ENCODE measurements at places on chromosomes 16 and 17.

- DNase-seq, result no peak
Measured at GRCh38 chr17:37255432-37255831, 120.4 kb upstream of the C17orf78 start.

GRCh38 chr17:28053725-28054124, 11.2 kb downstream of the NLK start:
- DNase-seq, result no peak

- no peak for DNase-seq
Measured at GRCh38 chr17:1834380-1835149, 4.8 kb downstream of the RPA1 start.

DNA sequence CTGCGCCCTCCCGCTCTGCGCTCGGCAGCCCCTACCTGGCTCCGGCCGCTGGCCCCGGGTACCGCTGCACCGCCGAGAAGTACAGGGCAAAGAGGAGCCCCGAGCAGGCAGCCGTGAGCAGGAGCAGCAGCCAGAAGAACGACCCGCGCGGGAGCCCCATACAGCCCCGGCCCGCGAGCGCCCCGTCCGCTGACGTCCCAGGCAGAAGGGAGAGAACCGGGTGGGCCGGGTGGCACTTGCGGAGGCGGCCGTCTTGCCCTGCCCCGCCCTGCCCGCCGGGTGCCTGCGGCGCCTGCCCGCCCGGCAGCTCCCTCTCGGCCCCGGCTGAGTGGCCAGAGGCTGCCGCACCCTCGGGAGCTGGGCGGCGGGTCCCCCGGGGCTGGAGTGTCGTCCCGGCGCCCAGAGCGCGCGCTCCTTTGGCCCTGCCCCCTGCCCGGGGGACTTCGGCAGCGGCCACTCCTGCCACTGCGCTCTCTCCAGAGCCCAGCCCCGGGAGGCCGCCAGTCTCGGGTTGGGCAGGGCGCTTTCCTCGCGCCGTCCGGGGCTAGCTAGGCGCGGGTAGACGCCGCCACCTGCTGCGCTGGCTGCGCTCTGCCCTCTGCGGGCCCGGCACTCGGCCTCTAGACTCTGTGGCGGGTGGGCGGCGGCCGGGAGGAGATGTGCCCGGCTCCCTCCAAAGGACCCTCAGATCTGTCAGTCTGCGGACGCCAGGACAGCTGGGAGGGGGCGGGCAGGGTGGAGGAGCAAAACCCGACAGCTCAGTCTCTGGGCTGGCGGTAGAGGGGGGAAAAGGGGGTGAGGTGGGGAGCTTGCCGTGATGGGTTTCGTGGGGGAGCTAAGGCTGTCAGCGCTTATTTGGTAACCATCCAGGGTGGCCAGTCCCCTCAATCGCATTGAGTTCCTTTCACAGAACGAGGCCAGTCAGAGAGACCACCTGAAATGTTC, at the start of gene ST6GALNAC2:
TSS of gene ST6GALNAC2 (minus strand) at position 212 of the 945 bp plus-strand sequence. CDS start at position 160, 52 bp downstream.
- no peak for DNase-seq

DNA sequence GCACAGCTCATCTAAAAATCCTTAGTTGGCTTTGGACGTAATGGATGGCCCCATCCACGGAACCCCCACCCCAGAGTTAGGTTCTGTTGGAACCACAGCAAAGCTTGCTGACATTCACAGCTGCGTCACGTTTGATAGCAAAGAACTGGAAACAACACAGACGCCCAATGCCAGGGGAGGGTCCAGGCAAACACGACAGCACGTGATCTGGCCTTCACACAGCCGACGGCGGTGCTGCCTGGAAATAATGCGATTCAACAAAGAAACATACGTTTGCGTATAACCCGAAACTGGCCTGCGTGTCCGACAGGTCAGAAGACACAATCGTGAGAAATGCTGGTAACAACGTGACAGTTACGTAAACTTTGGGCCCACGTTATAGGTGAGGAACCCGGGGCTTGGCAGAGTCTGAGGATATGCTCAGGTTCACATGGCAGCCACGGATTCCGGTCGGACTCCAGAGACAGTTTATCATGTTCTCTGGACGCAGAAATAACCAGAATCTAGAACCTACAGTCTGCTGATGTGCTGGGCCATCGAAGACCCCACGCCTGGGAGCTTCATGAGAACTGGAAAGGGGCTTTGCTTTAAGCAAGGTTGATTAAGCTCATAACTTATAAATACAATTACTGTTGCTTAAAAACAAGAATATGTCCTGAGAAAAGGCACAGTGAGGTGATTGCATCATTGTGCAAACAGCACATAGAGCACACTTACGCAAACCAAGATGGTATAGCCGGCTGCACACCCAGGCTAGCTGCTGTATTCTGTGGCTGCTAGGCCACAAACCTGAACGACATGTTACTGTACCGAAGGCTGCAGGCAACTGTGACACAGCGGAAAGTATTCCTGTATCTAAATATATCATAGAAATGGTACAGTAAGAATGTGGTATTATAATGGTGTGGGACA, 70.4 kb downstream of the RPH3AL start:
- DNase-seq, result no peak

GRCh38 chr17:45745601-45746494, 38.3 kb upstream of the CRHR1 start:
- DNase-seq, result no peak

DNA sequence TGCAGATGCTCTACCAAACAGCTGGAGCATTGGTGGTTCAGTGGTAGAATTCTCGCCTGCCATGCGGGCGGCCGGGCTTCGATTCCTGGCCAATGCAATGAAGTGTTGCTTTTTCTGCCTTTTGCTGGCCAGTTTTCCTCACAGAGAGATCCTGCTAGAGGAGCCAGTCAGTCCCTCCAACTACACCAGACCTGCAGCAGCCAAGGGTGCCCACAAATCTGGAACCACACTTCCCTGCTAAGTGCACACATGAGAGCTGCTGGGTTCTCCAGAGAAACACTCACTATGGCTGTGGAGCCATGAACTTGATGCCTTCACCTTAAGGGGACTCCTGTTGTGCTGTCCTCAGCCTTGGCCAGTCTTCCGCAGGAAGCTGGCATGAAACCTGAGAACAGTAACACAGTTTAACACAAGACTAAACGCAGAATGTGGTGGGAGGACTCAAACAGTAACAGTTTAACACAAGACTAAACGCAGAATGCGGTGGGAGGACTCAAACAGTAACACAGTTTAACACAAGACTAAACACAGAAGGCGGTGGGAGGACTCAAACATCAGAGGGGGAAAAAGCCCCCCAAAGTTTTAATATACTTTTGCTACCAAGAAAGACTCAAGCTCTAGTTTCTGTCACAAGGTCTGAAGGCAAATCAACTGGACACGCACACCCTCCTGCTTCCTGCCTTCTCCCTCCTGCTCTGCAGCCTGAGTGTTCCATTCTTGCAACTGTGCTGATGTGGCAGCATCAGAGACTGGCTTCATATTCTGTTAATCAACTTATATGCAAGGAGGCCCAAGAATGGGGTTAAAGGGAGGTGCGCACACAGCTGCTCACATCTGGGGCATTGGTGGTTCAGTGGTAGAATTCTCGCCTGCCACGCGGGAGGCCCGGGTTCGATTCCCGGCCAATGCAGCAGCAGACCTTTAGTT, 12.0 kb downstream of the VAC14 start:
- DNase-seq, result no peak

DNA sequence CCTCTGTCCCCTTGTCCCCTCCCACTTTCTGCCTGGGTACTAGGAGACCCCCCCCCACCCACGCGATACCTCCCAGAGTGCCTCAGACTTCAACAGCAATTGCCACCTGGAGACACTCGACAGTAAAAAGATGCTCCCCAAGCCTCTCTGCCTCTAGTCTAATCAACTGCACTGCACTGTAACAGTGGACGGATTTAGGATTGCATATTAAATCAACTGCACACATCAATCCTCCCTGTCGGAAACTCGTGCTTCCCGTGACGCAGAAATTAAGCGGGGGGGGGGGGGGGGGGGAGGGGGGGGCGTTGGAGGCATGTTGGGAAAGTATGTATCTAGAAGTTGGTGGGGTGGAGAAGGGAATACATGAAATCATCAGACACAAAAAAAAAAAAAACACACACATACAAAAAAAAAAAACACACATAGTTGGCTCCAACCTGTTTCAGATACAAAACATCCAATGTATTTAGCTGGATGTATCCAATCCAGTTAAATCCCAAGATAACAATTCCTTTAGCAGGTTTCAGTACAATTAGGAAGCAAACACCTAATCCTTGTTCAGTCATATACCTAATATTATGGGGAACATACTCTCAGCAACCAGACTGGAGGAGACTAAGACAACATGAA, 29.7 kb downstream of the FAM222B start:
- DNase-seq, result peak; percentile 64

DNA sequence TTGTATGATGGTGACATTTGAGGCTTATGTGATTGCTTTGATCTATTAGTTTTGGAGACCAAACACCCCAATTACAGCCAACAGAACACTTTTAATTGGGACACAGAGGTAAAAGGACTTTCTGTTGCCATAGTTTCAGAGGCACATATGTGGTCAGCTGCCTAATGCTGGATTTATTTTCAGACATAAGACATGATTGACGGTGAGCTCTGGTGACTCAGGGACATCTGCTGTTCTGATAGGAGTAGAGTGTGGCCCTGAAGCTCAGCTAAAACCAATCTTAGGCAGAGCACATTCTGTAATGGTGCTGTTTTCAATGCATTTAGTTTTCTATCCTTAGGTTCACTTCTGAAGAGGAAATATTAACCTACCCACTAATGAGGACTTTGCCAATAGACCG, 247.1 kb downstream of the UTP18 start:
- DNase-seq, result no peak

Measured in Kasumi-1 (cell line).